CD4-positive, alpha-beta T cell treated with Interleukin-15 for 4 hours (primary cell): ENCODE measurements at places on chromosomes 12 and 14.

DNA sequence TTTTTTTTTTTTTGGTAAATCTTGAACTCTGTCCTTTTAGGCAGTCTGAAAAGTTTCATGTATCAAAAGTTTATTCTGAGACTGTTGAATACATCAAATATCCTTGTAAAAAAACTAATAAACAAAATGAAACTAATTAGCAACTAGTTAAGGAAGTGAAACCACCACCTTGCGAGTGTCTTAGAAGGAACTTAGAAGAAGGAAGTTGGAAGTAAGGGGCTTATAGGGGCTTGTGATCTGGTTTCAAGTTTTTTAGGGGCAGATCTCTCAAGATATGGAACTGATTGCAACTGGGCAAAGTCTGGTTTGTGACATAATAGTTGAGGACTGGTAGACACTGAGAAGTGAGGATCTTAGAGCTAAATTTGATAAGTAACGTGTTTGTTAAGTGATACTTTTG lies 748.8 kb downstream of the C12orf50 start:
- DNase-seq = no peak

DNA sequence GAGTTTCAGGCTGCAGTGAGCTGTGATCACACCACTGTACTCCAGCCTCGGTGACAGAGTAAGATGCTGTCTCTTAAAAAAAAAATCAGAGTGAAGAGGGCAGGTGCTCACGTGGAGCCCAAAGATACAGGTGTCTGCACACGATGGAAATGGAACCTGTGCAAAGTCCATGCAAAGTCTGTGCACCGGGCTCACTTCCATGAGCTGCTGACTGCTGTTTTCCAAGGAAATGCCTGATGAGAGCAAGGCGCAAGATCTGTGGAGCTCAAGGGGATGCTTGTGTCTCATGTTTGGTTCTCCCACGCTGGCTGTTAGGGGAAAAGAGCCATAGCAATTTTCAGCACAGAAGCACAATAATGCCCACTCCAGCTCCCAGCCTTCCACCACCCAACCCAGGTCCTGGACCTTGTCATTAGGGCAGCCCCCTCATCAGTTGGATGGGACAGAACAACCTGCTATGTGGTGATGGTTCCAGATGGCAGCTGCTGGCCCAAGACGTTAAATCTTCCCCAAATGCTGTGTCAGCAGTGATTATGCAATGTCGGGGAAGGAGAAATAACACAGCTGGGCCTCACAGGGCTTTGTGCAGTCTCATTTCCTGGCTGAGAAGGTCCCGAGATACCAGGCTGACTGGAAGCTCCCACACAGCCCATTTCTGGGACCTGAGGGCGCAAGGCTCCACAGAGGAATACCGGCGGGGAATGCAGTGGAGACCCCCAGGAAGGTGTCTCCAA lies 27.9 kb upstream of the DICER1 start:
- no peak for DNase-seq

DNA sequence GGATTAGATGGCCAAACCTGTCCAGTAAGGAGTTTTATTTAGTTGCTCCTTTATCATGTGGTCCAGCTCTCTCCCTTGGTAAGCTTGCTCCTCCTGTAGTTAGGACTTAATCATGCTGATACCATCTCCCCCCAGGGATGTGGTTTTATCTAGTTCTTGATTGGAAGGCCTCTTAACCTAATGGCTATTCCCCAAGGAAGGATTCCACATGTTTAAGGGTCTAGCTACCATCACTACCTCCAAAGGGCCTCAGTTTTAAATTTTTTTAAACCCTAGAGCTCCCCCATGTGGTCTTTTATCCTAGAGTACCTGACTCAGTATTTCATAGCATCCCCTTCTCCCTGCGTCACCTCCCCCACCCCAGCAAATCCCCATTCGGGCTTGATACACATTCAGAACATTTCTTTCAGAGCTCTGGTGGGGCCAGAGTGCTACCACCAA lies 22.5 kb downstream of the MAP3K12 start:
- DNase-seq = peak; percentile 27

- peak; percentile 56 for DNase-seq
These were observed at the start of gene C12orf42 for GRCh38 chr12:103495469-103496456. Gene C12orf42, minus strand, starts transcription at chr12:103495968. Its CDS starts 17,542 bp downstream, at chr12:103478426.

DNA sequence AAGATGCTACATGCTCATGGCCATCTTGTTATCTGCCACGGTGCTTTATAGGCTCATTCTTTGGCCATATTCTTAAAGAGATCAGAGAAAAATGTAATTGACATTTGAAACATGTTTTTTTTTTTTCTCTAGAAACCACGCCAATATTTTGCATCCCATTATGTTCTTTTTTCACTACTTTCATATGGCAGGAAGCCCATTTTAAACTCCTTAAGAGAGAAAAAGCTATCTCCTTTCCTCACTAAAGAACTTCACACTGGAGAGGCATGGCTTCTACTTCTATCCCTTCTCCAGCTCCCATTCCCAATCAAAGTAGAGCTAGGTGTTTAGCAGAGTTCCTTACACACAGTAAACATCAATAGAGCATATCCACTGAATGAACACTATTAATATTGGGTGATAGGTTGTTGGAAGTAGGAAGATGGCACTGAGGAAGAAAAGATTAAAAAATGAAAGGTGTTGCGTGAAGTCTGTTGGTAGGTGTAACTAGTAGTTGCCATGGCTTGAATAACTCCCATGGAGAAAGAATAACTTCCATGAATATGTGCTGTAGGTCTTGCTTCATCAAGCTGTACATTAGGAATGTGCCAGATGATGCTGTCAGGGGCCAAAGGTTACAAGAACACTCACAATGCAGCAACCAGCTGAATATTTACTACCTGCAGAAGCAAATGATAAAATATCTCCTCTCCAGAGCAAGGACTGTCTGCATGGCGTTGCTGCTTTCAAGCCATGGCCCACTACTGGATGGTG lies 178.8 kb downstream of the STXBP6 start:
- DNase-seq = no peak

DNA sequence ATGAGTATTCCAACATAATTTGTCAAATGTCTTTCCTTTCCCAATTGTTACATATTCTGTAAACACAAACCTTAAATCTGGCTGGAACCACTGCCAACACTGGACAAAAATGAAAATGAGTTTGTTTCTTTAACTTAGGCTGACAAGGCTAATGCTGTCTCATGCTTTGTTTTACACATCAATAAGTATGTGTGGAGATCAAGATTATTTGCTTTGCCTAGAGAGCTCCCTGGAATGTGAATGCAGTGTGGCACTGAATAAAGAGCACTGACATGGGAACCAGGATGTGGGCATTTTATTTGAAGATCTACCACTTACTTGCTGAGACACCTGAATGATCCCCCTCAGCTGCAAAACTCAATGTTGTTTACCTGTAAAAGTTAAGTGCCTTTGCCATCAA lies 61.7 kb downstream of the RALGAPA1 start:
- no peak for DNase-seq

GRCh38 chr14:41615011-41615595 lies 8.4 kb downstream of the LRFN5 start:
- DNase-seq = no peak

DNA sequence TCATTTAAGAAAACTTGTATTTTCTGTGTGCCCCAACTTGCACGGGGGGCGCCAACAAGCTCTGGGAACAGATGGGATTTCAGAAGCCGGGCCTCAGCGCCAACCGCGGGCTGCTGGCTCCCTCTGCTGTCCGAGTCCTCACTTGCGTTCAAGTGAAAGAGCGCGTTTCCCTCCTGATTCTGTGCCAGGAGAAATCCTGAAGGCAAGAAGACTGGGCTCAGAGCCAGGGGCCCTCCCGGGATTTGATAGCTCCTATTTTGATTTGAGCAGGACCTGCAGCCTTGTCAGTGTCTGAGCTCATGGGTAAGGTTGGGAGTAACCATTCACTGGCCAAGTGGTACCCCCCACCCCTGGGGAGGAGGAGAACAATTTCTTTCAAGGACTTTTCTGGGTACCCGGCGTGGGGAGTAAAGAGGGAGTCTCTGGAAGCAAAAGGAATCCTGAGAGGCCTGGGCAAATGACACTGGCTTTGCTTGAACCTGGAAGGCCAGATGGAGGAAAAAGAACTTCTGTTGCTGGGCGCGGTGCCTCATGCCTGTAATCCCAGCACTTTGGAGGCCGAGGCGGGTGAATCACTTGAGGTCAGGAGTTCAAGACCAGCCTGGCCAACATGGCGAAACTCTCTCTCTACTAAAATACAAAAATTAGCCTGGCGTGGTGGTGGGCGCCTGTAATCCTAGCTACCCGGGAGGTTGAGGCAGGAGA lies 179.0 kb upstream of the RGS6 start:
- DNase-seq = peak; percentile 62

DNA sequence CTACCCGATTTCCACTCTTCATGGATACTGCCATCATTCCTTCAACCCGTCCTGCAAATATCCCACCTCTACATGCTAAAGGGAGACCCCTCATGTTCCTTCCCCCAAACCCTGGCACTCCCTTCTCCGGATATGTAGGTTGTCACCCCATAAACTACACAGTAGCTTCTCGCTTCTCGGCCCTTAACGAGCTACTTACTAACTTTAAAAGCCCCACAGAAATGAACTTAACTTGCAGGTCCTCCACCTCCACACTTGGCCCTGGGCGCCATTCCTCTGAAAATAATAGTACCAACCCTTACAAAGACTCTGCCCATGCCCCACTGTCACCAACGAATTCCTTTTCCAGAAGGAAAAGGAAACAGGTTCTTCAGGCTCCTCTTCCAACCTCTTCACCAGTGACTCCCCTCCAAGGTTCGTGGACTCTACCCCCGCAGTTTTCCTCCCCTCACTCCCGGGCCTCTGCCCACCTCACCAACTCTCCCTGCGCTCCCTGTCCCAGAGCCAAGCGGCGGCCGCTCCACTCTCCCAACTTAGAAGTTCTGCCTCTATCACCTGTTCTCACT lies 1.2 kb downstream of the SPPL3 start:
- no peak for DNase-seq

- no peak for DNase-seq
These were observed 44.5 kb downstream of the CHGA start for GRCh38 chr14:92967346-92967926.

- no peak for DNase-seq
These were observed 103.6 kb downstream of the SCFD1 start for GRCh38 chr14:30725763-30726162.

- no peak for DNase-seq
These were observed 110.7 kb downstream of the PTCSC3 start for GRCh38 chr14:36065831-36066230.

- DNase-seq = no peak
These were observed 68.2 kb upstream of the BDKRB2 start for GRCh38 chr14:96136371-96137005.

DNA sequence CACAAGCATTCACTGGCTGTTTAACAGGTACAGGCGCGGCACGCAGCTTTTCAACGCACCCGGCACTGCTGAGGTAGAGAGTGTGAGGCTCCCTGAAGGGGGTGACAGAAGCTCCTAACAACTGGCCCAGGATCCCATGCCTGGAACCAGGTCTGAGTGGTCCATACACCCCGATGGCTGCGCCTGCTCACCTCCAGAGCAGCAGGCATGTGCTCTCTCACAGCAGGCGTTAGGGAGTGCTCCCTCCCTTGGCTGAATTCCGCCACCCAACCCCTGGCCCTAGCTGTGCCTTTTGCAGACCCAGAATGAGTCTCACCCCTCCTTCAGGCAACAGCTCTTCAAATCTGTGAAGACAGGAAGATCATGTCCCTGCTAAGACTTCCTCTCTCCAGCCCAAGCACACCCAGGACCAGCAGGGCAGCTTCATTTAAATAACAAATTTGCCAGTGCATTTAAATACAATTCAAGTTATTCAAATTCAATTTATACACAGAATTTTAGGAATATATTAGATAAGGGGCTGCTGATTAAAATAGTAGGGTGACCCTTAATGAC lies 86.0 kb downstream of the SETD3 start:
- DNase-seq = no peak

DNA sequence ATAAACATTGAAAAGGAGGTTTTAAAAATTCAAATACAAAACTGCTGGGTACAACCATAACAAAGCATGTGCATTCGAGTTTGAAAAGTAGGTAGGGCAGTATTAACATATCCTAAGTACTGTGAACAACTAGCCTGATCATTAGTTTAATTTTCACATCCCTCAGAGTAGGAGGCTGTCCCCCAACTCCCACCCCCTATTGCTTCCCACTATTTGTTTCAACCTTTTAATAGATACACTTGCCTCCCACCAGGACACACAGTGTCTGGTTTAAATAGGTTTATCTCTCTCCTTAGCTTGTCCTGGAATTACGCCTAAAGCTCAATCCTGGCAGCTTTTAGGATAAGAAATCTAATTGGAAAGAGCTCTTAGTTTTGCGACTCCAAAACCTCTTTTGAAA lies 2.1 kb downstream of the TAOK3 start:
- no peak for DNase-seq

DNA sequence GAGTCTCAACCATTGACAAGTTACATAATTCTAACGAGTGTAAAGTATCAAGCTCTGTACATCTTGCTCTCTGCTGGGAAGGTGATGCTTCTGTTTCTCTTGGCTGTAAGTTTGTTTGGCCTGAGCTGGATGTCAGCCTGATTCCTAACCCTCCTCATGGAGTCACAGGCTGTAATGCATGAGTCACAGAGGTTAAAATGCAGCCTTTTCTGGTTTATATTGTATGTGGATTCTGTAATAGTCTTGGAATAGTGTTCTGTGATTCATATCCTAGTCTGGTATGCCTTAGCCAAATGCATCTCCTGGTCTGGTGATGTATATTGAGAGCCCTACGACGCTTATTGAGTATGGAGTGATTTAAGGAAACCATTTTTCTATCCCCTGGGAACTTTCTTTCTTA lies 104.5 kb upstream of the FRMD6 start:
- no peak for DNase-seq

DNA sequence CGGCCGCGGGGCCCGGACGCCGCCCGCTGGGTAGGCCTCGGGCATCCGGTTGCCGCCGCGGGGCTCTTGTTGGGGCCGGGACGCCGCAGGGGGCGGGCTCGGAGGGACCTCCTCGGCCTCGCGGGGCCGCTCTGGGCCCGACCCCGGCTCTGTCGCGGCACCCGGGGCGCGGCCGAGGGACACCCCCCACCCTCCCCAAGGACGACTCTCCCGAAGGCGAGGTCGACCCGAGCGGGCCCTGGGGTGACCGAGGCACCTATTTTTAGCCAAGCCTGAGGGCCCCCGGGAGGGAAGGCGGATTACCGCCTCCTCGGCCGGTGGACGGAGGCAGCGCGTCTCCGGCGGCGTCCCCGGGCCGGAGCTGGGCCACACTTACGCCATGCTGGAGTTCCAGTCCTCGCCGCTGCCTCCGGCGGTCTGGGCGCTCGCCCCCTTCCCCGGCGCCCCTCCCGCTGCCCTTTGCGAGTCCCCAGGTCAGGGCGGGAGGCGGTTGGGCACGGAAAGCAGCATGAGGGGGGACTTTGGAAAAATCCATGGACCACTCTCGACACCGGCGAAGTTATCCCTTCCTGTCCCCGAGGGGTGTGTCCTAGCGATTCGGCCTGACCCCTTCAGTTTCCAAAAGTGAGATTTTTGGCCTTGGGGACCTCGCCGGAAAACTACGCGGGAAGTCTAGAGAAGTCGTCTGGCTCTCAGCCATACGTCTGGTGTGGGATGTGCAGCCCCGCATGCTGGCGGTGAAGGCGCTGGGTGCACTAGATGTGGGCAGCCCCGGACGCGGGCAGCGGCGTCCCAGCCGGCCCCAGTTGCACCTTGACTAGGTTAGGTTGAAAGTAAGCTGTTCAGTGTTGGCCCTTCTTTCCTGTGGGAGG lies 699 bp downstream of the KTN1 start:
- peak; percentile 51 for DNase-seq

- DNase-seq = no peak
These were observed 148.9 kb downstream of the CHST11 start for GRCh38 chr12:104605685-104606084.
